ENCODE measurements at places on chromosomes 3 and 15. TPM values are rescaled to one million over a fixed set of nuclear protein-coding genes. Genes with fewer than 3 reads are reported as not detected.

The SNUPN gene
- total RNA-seq = 30.4 TPM

DNA sequence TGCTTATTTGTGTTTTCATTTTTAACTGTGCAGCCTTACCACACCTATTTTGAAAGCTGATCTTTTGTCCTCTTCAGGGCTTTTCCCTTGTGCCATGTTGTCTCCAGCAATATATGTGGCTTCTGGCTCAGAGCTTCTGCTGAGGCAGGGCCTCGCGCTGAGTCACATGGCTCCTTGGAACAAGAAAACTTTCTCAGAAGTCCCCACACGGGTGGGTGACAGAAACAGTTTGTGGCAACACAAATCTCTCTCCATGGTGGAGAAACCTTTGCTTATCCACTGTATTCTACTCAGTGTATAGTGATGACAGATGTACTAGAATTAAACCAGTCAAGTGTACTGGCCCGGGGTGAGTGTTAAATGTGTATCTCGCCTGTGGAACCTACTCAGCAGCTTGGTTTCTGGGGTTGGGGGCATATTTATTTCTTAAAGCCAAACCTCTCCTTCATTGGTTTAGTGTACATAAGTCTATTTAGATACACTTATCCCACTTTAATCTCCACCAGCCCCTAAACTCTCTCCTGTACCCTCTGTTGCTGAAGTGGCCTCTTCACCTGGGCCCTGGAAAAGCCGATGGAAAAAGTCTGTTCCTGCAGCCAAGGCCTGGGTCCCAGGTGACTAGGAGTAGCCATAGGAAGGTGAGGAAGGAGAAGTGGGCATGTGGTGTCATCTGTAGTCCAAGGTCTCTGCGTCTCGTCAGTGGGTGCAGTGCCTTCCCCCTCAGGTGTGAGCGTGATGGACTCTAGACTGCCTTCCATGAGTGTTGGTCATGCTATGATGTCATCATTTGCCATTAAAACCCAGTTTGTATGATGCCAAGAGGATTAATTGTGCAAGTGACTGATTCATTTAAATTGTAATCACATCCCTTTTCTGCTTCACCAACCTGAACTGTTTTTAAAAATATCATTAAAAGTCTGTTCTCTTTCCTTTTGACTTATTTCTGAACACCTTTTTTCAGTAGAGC, 3.2 kb upstream of the FBXL22 start:
- DNase-seq = no peak

DNA sequence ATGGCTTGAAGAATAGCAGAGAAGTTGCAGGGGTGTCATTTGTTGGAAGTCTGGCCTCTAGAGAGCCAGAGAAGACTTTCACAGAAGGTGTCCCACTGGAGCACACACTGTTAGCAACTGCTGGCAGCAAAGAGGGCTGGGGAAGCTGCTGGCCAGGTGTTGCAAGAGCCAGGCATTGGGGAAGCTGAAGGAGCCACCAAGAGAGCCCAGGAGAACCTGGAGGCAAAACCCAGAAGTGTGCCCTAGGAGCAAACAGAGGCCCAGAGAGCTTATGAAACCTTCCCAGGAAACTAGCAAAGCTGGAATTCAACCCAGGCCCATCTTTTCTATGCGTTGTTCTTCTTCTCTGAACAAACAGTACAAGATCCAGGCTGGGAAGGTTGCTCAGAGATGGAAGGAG, 132.7 kb upstream of the TRIM42 start:
- no peak for DNase-seq

GRCh38 chr15:85540085-85540797, 159.8 kb downstream of the AKAP13 start:
- DNase-seq = no peak

GRCh38 chr3:127456471-127457093, 134.0 kb downstream of the TPRA1 start:
- DNase-seq = peak; percentile 97

DNA sequence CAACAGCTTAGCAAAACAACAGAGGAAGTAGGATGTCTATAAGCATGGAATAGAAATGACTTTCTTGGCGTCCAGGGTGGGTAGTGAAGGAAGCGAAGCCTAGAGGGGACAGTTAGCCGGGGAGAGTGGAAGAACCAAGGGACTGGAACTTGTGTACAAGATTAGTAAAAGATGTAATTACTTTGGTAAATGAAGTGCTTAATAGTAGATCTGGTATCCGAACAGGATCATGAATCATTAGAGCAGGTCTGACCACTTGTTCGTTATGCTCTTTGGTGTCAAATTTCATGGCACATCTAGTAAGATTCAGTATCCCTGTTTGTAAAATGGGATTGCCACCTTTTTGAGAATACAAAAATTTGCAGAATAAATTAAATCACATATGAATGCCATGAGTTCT, 112.5 kb upstream of the MLF1 start:
- DNase-seq = no peak

GRCh38 chr3:178205740-178206139, 330.5 kb upstream of the KCNMB2 start:
- no peak for DNase-seq

Data from osteoblast (primary cell).